Cardiac fibroblast (primary cell): ENCODE measurements at places on chromosomes 7 and 10.

- DNase-seq: peak; percentile 43
These were observed 10.5 kb upstream of the GIMAP8 start for GRCh38 chr7:150439967-150440366.

- no peak for DNase-seq
These were observed 754.8 kb downstream of the KCNMA1 start for GRCh38 chr10:76882796-76883195.

DNA sequence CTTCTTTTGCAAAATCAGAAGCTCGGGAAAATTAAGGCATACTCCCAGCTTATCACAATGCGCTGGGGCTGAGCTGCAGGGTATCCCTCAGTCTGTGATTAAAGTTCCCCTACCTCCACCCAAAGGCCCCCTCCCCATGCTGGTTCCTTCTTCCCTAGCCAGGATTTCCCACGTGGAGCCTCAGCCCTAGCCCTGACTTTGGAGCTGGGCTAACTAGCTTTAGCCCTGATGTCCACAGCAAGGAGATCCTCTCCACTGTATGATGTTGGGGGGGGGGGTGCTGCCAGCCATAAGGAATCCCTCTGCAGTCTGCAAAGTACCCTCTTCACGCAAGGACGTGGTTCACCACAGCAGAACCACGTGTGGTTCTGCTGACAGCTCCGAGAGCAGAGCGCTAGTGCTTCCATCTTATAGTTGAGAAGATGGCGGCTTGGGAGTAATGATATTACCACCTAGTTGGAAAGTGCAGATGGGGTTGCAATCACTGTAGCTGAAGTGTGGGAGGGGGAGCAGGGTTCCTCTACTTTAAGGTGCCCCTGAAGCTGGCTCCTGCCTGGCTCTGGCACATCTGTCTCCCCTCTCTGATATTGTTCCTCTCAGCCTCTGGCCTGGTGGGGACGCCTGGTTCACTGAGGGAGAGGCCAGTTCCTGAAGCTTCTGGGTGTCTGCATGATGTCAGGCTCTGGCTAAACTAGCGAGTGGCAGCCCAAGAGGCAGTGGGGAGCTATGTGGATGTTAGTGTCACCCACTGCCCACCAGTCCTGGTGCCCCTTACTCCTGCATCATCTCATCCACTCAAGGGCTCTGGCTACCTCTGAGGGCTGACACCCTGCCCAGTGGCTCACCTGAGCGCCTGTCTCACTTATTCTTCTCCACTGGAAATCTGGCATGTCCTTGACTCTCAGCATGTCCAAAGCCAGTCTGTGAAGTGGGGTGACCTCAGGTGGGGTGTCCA lies 270.7 kb downstream of the RPS24 start:
- no peak for DNase-seq

DNA sequence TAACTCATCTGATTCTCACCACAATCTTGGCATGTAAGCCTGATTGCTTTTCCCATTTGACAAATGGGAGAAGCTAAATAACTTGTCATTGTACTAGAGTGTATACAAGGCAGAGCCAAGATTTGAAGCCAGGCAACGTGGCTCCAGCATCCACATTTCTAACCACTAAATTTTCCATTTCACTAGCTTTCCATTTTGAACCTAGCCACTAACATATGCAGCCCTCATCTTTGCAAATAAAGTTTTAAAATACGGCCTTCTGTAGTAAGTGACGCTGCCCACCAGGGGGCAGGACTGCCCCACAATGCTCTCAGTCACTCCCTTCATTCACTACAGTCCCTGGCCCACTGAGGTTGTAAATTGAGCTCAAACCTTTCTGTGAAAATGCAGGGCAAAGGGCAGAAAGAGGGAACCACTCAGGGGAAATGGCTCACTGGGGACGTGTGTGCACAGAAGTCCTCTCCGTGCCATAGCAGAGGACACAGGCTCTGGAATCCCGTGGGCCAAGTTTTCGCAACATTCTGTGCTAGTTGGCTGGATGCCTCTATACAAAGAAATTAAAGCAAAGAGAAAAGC lies 315.7 kb downstream of the TNS3 start:
- DNase-seq: peak; percentile 78
